ENCODE measurements at places on chromosomes 3 and 15. TPM values are rescaled to one million over a fixed set of nuclear protein-coding genes. Genes with fewer than 3 reads are reported as not detected.

PLCH1 gene
- 0.42 TPM for total RNA-seq

GOLGA8Q gene
- total RNA-seq = not detected

NANOGP8 gene
- not detected for total RNA-seq

DNA sequence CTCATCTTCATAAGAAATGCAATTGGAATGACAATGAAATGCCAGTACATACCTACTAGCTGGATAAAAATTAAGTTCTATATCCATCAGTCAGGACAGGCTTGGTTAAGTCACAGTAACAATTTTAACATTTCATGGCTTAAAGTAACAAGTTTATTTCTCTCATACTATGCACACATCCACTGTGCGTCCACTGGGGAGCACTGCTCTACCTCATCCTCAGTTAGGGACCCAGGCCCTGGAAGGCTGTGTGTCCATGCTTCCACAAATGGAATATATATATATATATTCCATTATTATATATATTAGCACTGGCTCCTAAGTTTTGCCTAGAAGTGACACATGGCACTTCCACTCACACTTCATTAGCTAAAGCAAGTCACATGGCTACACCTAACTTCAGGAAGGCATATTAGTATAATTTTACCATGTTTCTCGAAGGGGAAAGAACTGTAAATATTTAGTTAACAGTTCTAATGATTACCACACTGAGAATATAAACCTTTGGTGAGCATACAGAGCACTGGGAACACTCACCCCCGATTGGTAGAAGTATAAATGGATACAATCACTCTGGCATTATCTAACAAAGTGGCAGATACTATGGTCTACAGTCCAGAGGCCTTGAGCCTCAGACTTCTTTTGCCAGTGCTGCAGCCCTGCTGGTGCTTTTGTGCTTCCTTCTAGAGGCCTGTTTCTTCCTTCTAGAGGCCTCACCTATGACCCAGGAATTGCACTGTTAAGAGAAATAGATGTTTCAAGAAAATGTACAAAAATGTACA, 28.6 kb downstream of the AP3S2 start:
- H3K27ac ChIP-seq = no peak overlapping the region
- H3K36me3 ChIP-seq = peaks cover 44% of the 10 kb centered on the region
- no peaks in the 10 kb centered on the region for H3K27me3 ChIP-seq
- DNase-seq = no peak
- H3K4me1 ChIP-seq = no peaks in the 10 kb centered on the region

DNA sequence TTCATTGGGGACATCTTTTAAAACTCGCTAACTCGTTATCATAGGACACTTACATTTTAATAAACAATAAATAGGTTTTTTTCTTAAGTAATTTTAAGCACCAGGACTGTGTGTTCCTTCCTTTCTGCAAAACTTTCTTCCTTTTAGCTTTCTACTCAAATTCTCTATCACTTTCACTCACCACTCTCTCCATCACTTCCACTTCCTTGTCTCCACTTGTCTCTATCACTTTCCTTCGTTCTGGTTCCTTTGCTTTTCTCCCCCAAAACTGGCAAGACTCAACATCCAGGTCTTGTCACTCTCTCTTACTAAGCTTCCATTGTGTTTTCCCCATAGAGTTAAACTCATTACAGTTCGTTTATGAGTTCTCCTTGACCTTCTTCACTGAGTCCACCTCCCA, 99.0 kb downstream of the ZPLD1 start:
- H3K4me1 ChIP-seq = no peaks in the 10 kb centered on the region
- no peaks in the 10 kb centered on the region for H3K27me3 ChIP-seq
- no peaks in the 10 kb centered on the region for H3K36me3 ChIP-seq
- no peak overlapping the region for H3K27ac ChIP-seq
- no peak overlapping the region for H3K4me3 ChIP-seq
- no peak for DNase-seq

DNA sequence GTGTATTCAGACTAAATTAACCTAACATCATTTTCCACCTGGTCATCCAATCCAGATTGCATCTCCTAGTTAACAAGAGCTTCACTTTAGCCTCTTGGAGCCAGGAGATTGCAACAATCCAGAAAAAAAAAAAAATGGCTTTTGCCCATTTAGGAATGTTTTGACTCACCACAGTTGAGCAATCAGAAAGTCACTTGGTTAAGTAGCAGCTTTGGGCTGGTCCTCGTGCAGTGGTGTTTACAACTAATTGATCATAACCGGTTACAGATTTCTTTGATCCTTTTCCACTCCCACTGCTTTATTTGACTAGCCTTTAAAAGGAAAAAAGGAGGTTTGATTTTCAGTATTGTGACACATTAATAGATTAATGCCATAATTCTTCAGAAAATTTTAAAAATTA, 688.8 kb upstream of the CCDC54 start:
- no peaks in the 10 kb centered on the region for H3K36me3 ChIP-seq
- no peak for DNase-seq
- no peak overlapping the region for H3K27ac ChIP-seq
- no peaks in the 10 kb centered on the region for H3K27me3 ChIP-seq

- no peaks in the 10 kb centered on the region for H3K27me3 ChIP-seq
These were observed 32.7 kb downstream of the ZNF385D start for GRCh38 chr3:21718161-21718765.

DNA sequence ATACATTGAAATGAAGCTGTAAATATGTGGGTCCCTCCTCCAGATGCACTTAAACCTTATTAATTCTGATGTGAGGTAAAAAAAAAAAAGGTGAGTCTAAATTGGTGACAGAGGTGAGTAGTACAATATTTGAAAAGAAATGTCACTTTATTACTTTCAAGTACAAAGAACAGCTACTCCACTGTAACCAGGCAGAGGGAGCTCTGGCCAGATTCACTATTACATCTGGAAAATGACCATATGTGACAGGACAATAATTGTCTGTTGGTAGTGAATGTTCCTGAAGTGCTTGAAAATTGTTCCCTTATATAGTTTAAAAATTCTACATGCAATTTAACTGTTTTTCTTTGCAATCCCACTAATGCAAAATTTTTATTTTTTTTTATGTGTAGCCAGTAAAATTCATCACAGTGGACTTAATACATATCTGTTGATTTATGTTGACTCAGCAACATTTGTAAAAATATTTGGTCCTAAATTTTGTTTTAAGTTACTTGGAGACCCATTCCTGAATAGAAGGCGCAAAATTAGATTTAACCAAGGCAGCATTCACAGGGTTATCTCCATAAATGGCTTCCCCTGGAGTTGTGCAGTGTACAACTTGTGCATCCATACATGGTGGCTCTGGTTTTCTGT, 231.9 kb upstream of the TBC1D5 start:
- H3K36me3 ChIP-seq = no peaks in the 10 kb centered on the region
- DNase-seq = no peak
- no peak overlapping the region for H3K27ac ChIP-seq
- no peaks in the 10 kb centered on the region for H3K4me1 ChIP-seq
- no peak overlapping the region for H3K4me3 ChIP-seq

DNA sequence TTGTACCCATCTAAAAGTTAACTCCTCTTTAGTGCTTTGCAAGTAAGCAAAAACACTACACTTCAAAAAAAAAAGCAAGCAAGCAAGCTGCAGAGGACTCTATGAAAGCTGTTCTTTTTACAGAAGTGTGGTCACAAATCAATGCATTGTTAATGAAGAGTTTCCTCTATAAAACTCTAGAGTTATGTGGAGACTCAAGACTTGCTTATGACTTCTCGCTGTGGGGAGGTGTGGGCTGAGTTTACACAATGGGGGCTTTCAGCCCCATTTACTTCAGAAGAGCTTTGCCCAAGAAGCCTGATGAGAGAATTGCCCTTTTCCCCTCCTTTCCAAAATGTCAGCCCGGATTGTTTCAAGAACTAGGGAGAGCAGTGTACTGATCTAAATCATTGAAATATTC, 144.4 kb downstream of the IGSF11 start:
- no peaks in the 10 kb centered on the region for H3K36me3 ChIP-seq
- no peaks in the 10 kb centered on the region for H3K4me1 ChIP-seq
- DNase-seq = no peak
- H3K4me3 ChIP-seq = no peak overlapping the region
- H3K27me3 ChIP-seq = no peaks in the 10 kb centered on the region
